ENCODE measurements at places on chromosomes 6 and 20.

DNA sequence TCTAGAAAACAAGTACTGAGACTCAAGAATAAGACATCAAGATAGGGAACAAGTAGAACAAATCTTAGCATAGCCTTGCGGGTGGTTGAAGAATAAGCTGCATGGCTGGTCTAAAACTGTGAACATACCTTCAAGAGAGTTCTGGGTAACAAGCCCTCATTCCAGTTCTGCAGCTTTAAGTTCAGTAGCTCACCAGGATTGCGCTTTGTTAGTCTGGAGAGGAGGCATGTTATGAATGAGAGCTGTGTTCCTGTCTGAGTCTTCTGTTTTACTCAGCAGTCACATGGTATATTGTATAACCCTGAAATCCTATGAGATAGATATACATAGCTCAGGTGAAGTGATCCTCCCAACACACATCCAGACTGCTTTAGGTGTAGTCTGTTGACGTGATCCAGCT lies 406.6 kb upstream of the IRAK1BP1 start:
- no peak for DNase-seq

- DNase-seq: no peak
Measured at GRCh38 chr20:15938847-15939246, 634.4 kb downstream of the KIF16B start.

GRCh38 chr20:51171141-51171540 lies 148.2 kb upstream of the KCNG1 start:
- no peak for DNase-seq

GRCh38 chr20:58575776-58576602 lies 60.8 kb upstream of the APCDD1L start:
- DNase-seq: no peak

- no peak for DNase-seq
Measured at GRCh38 chr6:85494547-85495536, 45.0 kb downstream of the NT5E start.

DNA sequence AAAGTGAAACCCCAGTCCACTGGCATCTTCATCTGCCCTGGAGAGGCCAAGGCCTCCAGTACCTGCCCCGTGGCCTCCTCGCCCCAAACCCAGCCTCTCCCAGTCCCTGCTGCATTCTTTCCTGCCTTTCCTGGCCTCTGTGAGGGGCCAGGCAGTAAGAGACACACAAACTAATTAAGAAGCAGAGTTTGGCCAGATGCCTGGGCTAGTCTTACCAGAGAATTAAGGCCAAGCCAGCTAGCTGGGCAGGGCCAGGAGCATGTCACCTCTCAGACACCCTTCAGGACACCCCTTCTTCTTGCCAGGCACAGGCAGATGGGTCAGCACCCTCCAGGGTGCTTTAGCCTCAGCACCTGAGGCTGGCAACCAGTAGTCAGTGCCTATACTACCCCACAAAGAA lies 2.4 kb downstream of the MDGA1 start:
- DNase-seq: no peak

GRCh38 chr6:92635553-92636153 lies 783.7 kb downstream of the EPHA7 start:
- DNase-seq: no peak

DNA sequence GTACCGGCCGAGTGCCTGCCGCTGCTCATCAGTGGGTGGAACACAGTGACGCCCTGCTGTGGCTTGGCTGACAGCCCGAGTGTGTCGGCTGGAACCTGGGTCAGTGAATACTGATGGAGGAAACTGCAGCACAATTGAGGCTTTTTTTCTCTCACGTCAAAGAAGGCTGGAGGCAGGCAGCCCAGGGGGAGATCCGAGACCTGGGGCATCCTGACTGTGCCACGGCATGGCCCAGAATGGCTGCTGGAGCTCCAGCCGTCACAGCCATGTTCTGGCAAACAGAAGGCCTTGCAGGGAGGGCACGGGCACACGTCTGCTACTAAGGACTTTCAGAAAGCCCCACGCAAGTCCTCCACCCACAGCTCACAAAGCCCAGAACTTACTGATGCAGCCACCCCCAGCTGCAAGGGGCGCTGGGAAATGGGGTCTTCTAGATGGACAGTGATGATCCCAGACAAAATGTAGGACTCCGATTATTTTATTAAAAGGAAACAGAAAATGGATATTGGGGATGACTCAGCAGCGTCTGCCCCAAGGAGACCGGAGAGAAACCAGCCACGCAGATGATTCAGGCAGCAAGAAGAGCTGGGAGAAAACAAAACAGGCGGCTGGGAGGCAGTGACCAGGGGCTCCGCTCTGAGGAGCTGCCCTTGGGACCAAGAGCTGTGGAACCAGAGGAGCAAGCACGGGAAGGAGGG lies 140.0 kb downstream of the TAF4 start:
- DNase-seq: no peak

DNA sequence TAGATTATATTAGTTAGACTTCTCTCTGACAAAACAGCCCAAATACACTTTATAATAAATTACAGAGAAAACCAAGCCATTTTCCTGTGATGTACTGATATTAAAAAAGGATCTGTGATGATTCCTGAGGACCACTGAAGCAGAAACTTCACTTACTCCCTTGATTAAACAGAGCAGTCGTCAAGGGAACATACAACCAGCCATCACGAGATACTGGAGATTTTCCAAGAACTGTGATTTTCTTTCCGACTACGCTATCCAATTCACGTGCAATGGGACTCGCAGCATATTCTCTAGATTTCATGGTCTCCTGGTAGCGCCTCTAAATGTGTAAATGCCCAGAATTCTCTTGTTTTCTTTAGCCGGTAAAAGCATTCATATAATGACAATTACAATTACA lies 377.4 kb downstream of the PHF3 start:
- DNase-seq: no peak

DNA sequence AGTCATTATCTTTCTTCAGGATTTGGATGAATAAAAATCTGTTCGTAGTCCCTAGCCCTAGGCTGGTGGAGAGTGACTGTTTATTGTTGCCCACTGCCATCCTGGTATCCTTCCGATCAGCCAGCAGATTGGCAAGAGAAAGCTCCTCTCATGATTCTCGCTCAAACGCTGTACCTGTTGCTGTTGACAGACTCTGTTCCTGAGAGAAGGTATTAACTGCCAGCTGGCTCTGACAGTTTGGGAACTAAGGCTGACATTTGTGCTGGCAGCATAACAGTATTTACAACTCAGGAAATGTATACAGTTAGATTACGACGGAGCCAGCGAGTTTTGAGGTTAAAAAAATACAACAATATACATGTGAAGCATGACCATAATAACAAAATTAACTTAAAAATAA lies 674.5 kb downstream of the PRKN start:
- no peak for DNase-seq

DNA sequence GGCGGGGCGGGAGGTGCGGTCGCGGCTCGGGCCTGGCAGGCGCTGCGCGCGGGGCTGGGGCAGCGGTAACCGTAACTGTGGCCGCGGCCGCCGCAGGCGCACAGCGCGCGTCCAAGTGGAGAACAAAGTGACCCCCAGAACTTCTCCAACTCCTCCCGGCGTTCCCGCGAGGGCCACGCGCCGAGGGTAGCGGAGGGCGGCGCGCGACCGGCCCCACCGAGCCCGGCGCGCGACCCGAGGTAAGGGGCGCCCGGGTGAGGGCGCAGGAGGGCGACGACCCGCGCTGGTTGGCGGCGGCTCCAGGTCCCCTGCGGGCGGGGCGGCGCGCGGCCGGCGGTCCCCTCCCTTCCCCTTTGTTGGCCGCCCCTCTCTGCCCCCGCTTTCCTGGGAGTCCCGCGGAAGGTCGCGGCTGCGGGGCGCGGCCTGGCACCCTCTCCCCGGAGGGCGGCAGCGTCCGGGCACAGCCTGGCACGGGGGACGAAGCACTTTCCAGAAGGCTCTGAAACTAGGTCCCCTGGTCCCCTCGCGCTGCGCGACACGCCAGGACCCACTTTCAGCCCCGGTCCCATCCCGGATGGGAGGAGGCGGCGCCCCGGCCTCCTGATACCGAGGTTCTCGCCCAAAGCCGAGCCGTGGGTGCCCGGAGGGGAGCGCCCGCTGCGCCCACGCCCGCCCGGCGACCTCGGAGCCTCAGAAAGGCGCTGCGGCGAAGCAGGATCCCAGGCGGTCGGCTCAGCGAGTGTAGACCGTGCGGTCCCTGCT lies at the start of gene TIAM2:
TIAM2 (plus strand) TSS at position 62 of the 762 bp plus-strand sequence. CDS start 133,909 bp downstream, outside the sequence.
- DNase-seq: peak; percentile 17

- no peak for DNase-seq
Measured at GRCh38 chr20:62947532-62948300, 4.8 kb upstream of the SLC17A9 start.

All from stimulated activated CD4-positive, alpha-beta T cell treated with anti-CD3 and anti-CD28 coated beads, Interleukin-2, amount 100 ng/mL, for 48 hours (primary cell).